Testis (tissue), 5 donors: ENCODE measurements at places on chromosomes 3 and 15.

DNA sequence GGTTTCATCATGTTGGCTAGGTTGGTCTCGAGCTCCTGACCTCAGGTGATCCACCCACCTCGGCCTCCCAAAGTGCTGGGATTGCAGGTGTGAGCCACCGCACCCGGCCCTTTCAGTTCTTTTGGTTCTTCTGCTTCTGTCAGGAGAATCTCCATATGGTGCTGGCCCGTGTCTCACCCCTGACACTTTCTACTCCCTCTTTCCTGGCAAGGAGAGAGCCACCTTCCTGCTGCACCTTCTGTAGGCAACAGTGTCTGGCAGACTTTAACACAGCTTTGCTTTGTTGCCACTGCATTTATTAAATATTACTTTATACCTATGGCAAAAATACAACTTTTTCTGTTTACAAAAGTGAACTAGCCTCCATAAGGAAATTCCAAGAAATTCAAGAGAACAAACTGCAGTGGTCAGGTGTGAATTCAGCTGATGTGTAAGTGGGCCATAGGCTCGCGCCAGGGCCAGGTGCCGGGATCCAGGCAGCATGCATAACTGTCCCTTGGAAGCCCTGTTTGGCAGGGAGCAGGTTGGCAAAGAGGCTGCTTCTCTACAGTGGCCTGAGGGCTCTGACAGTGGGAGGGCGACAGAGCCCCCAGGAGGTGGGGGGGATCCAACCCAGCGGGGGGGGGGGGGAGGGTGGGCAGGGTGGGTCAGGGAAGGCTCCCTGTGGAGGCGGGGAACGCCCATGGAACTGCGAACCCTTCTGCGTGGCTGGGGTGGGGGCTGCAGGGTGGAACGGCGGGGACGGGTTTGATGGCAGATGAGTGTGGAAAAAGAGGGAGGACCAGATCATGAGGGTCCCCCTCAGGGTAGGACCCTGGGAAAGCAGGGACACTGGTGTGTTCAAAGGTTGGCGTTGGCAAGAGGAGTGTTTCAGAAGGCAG lies 21.1 kb downstream of the CTSH start:
- DNase-seq: no peak

DNA sequence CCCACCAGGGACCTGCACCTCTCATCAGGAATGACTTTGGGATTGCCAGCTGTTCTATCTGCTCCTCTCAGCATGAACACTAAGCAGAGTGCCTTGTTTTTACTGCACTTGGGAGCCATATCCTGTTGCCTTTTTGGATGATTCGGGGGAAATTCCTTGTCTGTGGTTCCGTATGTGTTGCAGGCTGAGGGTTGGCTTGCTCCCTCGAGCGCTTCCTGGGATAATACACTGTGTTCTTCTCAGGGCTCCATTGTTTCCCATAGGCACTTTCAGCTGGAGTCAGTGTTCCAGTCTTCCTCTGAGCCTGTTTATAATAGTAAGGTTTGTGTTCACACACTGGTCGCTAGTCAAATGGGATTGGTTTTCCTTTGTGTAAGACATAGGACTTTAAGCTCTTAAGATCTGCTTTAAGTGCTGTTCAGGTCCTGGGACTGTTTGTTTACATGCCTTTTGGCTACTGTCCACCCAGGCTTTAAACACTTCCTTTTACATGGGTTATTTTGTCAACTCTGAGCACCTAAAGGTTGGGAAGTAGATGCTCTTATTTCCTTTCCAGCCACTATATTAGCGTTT lies 23.4 kb downstream of the BOC start:
- DNase-seq: no peak

DNA sequence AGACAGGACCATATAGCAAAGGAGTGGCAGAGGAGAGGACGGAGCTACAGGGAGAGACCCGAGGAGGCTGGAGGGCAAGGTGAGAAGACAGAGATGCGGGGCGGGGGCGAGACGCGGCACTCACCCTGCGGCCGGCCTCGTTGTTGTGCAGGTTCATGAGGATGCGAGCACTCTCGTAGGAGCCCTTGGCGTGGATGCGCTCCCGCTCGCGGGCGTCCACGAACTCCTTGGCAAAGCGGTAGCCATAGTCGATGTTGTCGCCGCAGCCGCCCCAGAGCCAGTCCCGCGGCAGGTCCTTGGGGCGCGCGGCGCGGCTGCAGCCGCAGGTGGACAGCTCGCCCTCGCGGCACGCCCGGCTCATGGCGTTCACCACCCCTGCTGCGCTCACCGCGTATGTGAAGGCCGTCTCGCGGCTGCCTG lies 12.9 kb downstream of the WNT5A start:
- no peak for DNase-seq

DNA sequence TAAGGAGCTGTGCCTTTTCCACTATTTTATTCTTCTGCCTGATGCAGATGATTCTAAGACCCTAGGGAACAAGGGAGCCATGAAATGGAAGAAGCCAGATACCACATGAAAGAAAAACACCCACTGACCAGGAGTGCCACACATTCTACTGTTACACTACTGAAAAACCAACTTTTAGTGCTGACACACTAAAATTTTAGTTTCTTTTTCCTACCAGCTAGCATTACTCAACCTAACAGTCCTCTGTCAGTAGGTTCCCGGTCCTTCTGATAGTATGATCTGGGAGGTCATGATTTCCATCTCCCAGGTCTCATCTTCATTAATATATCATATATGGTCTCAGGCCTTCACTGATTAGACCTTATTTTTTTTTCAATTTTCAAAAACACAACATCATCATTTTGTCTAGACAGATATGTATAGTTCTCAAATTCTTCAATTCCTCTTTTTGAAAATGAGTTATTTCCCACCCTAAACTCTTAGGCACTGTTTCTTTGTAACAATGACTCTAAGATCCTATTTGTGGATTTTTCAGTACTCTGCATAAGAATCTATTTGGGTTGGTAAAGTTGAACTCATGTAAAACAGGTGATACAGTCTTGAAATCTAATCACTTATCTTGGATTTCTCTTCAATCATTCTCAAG lies 321.8 kb downstream of the CTNNB1 start:
- DNase-seq: no peak

- no peak for DNase-seq
Measured at GRCh38 chr3:178880274-178880673, 191.3 kb downstream of the ZMAT3 start.

GRCh38 chr15:85760531-85761371 lies 34.0 kb downstream of the KLHL25 start:
- DNase-seq: peak; percentile 87

- DNase-seq: no peak
Measured at GRCh38 chr3:85603378-85603777, 644.6 kb downstream of the CADM2 start.

- no peak for DNase-seq
Measured at GRCh38 chr3:196777836-196778235, 38.2 kb downstream of the PAK2 start.

DNA sequence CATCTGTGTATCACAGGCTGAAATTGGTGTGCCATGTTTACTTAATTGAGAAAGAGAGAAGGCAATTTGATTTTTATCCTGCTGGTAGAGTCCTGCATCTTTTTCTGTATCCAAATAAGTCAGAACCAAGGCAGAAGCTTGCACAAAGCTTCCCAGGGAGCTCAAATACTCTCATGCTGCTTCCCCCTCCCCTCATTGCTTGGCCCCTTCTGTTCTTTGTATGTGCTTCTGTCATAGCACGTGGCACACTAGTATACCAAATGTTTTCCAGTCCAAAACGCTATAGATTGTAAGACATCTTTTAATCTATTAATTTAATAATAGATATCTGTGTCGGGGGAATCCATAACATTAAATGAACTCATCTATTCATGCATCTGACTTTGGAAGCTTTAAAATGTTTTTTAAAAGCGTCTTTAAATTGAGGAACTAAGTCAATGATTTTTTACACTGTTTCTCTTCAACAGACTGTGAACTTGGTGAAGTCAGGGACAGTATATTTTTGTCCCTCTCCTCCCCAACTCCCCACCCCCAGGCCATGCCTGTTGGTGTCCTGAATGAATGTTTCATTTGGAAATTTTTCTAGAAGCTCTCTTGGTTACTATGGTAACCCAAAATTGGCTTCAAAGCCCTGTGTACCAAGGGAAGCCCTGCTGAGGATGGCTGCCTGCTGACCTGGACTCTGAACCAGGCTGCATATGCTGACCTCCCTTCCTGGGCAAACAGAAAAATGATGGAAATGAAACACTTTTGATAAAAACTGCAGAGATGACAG lies 26.2 kb upstream of the SLC35G2 start:
- DNase-seq: no peak

- peak; percentile 26 for DNase-seq
Measured at GRCh38 chr3:120160050-120160449, 65.8 kb upstream of the GSK3B start.

- no peak for DNase-seq
Measured at GRCh38 chr3:99928771-99929744, 111.4 kb downstream of the CMSS1 start.

DNA sequence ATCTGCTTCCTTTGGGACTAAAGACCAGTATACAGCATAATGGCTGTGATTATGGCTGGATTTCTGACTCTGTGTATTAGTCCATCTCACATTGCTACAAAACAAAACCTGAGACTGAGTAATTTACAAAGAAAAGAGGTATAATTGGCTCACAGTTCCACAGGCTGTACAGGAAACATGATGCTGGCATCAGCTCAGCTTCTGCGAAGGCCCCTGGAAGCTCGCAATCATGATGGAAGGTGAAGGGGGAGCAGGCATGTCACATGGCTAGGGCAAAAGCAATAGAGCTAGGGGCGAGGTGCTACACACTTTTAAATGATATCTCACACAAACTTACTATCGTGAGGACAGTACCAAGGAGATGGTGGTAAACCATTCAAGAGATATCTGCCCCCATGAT lies 68.0 kb upstream of the GADL1 start:
- DNase-seq: no peak

DNA sequence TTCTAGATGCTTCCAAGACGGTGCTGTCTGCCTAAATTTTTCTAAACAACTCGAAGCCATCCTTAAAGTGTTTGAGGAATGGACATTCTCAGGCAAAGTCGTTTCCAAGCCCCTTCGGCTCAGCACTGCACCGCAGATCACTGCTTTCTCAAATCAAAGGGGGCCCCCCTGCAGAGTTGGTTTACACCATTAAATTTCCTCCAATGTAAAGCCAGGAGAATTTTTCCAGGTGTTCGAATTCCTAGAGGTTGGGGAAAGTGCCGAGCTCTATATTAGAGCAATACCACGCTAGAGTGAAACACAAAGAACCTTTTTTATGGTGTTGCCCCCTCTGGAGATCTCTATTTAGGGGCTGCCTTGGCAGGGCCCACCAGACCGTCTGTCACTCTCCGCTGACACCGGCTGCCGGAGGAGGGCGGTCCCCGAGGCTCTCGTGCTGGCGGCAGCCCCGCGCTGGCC lies 277.9 kb upstream of the NR2F2 start:
- DNase-seq: no peak

DNA sequence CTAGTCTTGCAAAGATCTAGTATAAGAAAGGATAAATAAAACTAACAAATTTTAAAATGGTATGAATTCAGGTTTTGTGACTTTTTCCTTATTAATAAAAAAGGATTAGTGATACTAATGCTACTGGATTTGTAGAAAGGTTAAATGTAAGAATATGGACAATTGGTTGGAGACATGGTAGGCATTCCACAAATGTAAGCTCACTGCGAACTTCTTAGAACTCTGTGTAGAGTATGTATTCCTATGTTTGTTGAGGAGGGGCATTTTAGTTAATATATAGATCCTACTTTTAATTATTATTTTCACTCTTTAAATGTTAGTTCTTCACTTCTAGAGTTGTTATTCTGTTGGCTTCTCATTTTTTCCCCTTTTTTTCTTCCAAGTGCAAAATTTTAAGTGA lies 414.3 kb downstream of the RBMS3 start:
- no peak for DNase-seq

DNA sequence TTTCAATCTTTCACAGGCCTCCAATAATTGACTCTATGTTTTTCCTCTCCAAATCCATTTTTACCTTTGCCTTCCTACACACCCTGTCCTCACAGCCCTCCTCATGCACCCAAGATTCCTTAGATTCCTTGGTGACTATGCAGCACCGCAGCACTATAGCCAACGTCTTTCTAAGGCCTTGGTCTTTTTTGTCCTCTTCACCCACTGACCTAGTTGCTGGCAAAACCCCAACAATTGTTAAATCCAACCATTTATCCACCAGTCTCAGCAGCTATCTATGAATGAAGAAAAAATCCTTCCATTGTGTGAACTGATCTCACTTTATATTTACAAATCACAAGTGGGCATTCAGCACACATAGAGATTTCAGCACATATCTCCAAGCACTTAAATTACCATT lies 203.9 kb downstream of the VGLL3 start:
- DNase-seq: no peak

DNA sequence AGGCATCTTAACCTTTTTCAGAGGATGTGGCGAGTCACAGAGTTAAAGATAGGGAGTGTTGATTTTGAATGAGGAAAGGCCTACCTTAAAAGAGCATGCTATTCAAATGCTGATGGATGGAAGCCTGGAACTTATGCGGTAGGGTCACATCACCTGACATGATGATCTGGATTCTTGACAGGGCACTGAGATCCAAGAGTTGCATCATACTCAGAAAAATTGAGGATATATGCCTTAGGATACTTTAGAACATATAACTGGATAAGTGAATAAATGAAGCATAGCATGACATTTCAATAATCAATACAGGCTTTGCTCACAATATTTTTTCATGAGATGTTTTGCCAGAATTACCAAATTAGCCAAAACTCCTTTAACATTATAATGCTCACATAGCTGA lies 20.1 kb upstream of the SECISBP2L start:
- DNase-seq: no peak

DNA sequence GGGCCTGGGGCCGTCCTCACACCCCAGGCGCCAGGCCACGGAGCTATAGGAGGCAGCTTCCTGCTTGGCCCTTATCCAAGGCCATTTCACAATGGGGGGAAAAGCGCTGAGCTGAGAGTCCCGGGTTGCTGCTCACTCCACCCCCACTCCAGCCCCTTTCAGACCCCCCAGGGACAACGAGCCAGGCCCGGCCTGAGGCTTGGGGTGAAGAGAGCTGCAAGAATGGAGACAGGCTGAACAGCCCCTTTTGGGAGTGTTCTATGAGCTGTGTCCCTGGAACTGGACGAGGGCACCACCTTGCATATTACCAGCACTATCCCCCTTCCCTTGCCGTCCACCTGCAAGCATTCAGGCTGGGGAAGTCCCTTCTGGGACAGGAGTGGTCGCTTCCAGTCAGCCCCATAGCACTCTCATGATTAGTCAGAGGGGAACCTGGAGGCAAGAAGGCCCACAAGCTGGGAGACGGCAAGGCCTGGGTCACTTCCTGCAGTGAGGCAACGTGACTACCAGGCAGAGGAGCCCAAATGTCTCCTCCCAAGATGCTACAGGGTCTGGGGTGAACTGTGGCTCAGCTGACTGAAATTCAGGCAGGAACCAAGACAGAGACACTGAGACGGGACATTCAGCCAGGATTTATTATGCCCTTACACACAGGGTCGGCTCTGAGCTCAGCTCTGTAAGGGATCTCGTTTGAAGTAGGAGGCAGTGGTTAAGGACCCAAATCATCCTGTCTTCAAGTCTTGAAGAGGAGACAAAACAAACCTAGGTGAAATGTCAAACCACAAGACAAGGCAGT lies 8.6 kb upstream of the SRP14 start:
- DNase-seq: no peak
